RWPE1 (cell line): ENCODE measurements at places on chromosomes 6 and 20.

DNA sequence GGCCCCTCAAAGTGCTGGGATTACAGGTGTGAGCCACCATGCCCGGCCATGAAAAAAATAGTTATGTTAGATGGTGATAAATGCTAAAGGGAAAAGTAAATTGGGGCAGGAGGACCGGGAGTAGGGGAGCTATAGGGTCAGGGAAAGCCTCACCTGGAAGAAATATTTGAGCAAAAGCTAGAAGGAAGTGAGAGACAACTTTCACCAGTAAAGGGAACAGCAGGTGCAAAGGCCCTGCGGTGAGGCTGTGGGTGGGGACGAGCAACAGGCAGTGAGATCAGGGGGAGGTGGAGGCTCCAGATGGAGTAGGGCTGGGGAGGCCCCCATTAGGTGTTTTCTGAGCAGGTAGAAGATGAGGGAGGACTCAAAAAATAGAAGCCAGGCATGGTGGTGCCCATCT lies 16.0 kb downstream of the BCAS4 start:
- no peak for DNase-seq

- no peak for DNase-seq
Measured at GRCh38 chr20:51678026-51678697, 90.0 kb downstream of the ATP9A start.

DNA sequence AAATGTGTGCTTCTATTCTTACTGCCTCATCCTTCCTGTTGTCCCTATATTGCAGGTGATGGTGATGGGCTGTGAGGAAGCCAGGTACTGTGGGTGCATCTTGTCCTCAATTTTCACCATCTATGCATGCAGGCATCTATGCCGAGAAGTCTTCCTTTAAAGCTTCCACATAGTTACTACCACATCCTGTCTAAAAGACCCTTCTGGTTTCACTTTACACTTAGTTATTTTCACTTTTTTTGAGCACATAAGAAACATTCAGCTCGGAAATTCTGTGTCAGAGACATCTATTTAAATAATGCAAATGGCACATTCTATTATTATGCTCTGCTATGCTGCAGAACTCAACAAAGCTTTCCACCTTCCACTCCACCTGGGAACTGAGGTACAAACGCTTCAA lies 28.2 kb upstream of the FABP7 start:
- no peak for DNase-seq

- no peak for DNase-seq
Measured at GRCh38 chr6:44247338-44248302, 719 bp downstream of the HSP90AB1 start.

DNA sequence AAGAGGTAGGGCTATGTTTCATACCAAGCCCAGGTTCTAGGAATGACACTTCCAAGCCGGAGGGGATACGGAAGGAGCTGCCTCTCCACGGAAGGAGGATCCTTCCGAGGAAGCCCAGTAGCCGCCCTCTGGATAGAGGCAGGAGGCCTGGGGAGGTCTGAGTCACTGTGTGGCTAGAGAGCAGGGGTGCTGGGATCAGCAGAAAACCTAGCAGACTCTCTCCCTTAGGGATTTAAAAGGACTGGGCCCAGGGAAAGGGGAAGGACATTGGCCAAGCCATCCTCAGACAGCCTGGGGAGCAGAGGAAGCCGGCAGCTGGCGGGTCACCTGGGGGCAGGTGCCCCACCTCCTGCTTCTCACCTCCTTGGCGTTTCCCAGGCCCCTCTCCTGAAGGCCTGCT lies 36.6 kb upstream of the NFATC2 start:
- no peak for DNase-seq

GRCh38 chr6:89562093-89562973 lies 76.2 kb downstream of the LYRM2 start:
- DNase-seq: no peak

GRCh38 chr20:43728686-43729255 lies 2.0 kb upstream of the GTSF1L start:
- no peak for DNase-seq

DNA sequence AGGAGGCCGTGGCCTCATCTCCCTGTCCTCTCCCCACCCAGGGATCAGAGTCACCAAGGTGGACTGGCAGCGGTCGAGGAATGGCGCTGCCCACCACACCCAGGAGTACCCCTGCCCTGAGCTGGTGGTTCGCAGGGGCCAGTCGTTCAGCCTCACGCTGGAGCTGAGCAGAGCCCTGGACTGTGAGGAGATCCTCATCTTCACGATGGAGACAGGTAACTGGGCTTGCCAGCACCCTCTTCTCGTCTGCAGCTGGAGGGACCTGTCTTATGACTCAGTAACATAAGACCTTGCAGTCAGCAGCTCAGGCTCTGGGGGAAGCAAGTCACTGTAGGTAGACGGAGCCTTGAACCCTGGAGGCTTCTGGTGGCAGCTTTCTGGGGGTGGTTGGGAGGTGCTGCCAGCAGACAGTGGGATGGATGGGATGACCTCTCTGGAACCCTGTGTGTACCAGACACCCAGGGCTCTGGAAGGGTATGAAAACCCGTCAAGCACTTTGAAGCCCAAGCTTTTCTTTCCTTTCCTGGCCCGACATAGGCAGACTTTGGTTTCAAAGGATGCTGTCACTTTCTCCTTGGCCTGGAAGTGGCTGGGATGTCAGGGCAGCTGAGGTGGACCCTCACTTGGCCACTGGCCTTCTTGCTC lies 13.8 kb downstream of the TGM6 start:
- DNase-seq: no peak

GRCh38 chr6:154567695-154568220 lies 57.3 kb upstream of the CNKSR3 start:
- DNase-seq: no peak

DNA sequence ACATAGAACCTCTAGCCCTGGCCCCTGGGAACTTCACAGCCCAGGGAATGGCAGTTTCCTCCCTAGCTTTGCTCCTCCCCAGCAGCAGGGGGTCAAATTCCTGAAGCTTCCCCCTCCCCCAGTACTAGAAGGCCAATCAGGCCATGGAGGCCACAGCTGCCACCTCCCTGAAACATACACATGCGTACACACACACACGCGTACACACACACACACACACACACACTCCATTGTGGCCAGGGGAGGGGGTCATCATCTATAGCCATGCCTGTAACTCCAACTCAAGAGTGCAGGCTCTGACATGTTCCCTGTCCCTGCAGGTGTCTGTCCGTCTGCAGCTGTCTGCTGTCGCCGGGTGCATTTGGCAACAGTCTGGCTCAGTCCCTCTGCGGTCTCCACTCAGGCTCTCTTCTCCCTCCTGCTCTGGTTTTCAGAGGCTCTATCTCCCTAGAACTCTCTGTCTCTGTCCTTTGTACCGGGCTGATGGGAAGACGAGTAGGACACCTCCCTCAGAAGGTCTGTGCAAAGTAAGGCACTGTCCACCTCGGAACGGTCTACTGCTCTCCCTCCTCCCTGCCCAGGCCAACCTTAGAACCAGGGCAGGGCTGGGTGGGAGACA lies 1.4 kb downstream of the LRFN2 start:
- no peak for DNase-seq

DNA sequence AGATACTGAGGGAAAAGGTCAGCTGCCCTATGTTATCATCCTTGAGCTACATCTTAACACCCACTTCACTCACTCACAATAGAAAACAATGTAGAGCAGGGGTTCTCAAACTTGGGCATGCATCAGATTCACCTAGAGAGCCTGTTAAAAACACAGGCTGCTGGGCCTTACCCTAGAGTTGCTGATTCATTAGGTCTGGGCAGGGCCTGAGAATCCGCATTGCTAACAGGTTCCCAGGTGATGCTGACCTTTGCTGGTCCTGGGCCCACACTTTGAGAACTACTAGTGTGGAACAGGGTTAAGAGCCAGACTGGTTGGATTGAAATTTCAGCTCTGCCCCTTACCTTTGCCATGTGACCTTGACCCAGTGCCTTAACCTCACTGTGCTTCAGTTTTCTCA lies 25.1 kb downstream of the RSPO4 start:
- DNase-seq: no peak

DNA sequence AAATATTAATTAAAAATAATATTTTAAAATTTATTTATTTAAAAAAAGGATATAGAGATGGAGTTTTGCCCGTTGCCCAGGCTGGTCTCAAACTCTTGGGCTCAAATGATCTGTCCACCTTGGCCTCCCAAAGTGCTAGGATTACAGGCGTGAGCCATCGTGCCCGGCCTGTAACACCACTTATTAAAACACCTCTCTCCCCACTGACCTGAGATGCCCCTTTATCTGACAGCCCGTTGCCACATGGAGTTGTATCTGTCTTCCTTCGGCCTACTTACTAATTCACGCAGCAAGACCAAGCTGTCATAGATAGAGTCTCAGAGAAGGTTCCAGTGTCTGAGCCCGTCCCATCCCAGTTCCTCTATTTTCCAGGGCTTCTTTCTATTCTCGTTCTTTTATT lies 30.7 kb downstream of the KIF25 start:
- DNase-seq: no peak

- DNase-seq: no peak
Measured at GRCh38 chr6:6007366-6008088, 802 bp upstream of the NRN1 start.

- no peak for DNase-seq
Measured at GRCh38 chr6:45474376-45474775, 96.6 kb upstream of the SUPT3H start.

DNA sequence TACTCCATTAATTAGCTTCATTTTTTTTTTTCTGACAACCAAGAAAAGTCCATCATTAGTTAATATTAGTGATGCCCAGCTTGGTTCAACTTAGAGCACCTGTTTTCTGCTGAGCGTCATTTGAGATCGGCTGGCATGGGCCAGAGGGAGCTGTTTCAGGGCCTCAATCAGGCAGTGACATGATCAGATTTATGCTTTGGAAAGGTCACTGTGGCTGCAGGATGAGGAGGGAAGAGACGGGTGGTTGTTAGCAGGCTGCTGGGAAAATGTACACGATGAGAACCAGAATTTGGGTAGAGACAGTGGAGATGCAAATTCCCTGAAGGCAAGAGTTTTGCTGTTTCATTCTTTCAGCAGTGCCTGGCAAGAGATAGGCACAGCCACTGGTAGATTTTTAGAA lies 4.4 kb upstream of the STX16 start:
- no peak for DNase-seq

DNA sequence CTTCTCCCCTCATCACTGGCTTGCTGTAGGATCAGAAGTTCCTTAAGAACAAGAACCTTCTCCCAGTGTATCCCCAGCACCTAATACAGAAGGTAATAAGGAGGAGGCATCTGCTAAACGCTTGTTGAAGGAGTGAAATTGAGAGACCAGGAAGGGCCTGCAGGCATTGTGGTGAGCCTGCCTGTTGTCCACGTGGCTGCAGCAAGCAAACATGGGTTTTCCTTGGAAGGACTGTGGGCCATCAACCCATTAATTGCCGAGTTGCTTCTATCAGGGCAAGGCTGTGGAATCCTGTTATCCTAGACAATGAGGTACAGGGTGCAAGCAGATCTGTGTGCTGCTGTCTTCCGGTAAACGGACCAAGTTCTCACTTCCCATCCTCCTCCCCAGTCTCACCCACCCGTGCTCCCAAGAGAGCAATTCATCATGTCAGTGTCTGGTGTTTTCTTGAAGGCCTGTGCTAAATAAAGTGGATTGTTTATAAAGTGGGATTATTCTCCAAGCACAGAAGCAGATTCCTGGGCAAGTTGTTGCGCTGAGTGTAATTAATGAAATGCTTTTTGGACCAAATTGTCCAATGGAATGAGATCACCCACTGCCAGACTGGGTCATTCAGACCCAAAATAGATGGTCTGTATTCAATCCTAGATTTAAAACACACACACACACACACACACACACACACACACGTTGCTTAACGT lies 164.6 kb upstream of the CDYL start:
- no peak for DNase-seq

DNA sequence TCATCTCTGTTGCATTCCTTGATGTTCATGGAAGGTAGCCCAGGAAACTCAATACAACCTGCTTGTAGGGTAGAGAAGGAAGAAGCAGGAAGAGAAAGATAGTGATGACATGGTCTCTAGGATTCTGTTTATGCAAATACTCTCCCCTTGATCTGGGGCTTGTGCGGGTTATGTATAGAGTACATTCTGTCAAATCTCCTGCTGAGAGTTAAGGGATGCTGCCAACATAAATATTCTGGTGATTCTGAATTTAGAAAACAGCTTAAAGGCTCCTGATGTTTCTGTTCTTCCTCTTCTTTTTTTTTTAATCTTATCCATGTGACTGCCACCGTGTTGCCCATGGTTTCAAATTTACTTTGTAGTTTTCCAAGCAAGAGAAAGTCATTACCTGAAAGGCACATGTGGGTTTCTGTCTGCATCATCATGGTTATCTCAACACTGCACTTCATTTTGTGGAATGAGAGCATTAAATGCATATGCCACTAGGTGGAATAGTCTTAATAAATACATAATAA lies 150.6 kb downstream of the RPS12 start:
- no peak for DNase-seq

- no peak for DNase-seq
Measured at GRCh38 chr20:12976720-12977309, 32.0 kb upstream of the SPTLC3 start.

DNA sequence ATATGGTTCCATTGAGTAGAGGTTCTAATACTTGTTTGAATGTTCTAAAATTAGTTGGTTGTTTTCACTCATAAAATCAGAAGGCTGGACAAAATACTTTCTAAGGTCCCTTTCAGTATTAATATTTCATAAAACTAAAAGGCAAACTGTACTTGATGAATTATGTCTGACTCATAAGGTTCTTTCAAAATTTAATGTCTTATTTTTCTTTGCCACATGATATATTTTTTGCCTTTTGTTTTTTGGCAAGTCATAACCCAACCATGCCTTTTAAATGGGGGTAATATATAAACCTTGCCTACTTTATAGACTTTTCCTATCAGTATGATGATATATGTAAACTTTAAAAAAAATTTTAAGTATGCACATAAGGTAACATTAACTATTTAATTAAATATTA lies 244.7 kb downstream of the PTPRK start:
- no peak for DNase-seq

DNA sequence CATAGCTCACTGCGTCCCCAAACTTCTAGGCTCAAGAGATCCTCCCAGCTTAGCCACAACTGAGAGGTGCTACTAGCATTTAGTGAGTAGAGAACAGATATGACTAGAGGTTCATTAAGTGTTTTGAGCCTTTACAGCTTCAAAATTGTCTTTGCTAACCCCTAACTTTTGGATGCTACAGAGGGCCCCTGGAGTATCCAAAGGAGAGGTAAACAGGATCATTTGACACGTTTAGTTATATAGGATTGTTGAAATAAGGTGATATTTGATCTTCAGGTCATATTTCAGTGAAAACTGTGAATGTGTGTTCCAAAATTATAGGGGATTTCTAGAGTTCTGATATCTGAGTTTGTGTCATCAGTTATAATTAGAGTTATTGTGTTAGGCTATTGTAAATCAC lies 19.2 kb upstream of the HFE start:
- DNase-seq: no peak

GRCh38 chr6:17169291-17169690 lies 67.4 kb downstream of the STMND1 start:
- no peak for DNase-seq

GRCh38 chr6:165098165-165098564 lies 211.2 kb downstream of the C6orf118 start:
- DNase-seq: no peak
